Posterior cingulate gyrus (tissue), 11 donors: ENCODE measurements at places on chromosomes 2 and 18.

DNA sequence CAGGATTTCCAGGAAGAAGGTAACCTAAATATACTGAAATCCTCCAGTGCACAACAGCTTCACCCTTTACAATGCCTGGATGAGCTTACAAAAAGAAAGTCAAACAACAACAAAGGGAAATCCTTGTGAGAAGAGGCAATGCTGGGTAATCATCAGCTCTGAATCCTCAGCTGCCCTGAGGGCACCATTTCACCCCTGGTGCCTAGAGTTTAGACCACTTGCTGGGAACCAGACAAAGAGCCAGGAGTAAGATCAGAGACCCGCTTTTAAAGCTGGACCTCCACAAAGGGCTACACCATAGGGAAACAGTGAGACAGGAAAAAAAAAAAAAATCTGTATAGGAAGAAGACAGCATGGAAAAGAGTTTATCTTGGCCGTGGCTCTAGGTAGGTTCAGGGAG, 97.0 kb downstream of the FOXI3 start:
- DNase-seq = no peak

DNA sequence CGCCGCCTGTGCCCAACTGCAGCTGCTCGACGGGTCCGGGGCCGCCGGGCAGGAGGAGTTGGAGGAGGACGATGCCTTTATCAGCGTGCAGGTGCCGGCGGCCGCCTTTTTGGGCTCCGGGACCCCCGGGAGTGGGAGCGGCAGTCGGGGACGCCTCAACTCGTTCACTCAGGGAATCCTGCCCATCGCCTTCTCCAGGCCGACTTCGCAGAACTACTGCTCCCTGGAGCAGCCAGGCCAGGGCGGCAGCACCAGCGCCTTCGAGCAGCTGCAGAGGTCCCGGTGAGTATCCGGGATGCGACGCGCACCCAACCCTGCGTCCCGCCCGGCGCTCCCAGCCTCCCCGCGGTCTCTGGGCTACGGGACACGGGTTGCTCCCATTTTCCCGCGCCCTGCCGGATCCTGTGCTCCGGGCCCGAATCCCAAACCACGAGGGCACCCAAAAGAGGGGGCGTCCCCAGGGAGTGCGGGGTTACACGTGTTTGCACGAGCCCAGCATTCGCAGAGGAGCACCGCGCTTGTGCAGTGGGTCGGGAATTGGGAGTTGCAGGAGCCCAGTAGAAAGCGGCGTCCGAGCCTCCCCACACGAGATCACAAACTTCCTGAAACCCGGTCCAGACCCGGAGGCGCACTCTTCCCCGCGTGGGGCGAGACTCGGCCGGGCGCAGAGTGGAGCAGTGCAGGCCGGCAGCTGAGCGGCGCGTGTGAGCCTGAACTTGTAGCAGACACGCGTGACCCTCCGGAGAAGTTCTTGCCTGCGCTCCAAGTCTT, 1.2 kb downstream of the CABLES1 start:
- DNase-seq = peak; percentile 85

DNA sequence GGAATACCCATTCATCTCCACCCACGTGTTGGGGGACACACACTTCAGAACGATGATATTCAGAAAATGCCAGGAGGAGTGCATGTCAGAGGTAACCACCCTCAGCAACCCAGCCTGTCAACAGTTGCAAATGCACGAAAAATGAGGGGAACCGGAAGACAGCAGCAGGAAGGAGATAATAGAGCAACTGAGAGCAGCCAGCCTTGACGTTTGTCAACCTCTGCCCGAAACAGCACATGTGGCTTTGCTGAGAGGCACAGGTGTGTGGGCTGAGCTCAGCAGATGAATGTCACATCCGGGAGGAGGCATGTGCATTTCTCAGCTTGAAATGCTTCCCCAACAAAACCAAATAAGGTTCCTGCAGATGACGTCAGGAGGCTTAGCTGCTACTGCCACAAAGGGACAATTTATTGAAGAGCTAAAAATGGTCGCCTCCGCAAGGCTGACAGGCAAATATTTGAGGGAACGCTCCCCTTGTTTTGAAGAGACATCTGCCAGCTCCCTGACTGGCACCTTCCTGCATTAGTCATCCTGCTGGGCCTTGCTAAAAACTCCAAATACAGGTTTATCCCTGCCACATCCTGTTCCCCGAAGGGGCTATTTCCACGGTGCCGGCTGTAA, 419.0 kb downstream of the NBAS start:
- DNase-seq = no peak

GRCh38 chr2:241129086-241129871, 20.0 kb downstream of the PASK start:
- DNase-seq = no peak

DNA sequence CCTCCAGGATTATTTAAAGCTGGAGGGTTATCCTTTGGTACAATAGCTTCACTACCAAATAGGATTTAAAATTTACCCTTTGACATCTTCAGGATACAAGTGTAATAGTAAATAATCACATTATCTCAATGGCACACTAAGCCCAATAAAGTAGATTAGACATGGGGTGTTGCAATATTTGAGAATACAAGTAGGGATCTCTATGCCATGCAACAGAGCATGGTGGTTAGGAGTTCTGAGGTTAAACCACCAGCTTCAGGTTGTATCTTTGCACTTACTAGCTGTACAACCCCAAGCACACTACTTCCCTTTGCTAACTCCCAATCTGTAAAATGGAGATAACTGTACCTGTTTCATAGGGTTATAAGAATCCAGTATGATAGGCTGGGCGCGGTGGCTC, 6.2 kb downstream of the MBD2 start:
- no peak for DNase-seq

GRCh38 chr2:48412443-48413250, 117.3 kb upstream of the STON1 start:
- no peak for DNase-seq

DNA sequence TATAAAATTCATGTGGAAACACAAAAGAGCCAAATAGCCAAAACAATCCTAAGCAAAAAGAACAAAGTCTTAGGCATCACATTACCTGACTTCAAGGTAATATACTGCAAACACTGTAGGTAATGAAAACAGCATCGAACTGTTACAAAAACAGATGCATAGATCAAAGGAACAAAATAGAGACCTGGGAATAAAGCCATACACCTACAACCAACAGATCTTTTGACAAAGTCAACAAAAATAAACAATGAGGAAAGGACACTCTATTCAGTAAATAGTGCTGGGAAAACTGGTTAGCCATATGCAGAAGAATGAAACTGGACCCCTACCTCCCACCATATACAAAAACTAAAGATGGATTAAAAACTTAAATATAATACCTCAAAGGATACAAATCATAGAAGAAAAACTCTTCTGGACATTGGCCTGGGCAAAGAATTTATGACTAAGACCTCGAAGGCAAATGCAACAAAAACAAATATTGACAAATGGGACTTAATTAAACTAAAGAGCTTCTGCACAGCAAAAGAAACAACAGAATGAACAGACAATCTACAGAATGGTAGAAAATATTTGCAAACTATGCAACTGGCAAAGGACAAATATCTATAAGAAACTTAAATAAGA, 218.0 kb downstream of the PHLPP1 start:
- no peak for DNase-seq

- no peak for DNase-seq
These were observed 3.9 kb upstream of the TNS1 start for GRCh38 chr2:218006741-218007140.

- no peak for DNase-seq
These were observed 401.6 kb downstream of the GPD2 start for GRCh38 chr2:156837635-156838370.

GRCh38 chr2:71664161-71664560, 210.8 kb downstream of the DYSF start:
- DNase-seq = no peak

GRCh38 chr18:40258311-40258710, 1696.7 kb upstream of the PIK3C3 start:
- DNase-seq = no peak

DNA sequence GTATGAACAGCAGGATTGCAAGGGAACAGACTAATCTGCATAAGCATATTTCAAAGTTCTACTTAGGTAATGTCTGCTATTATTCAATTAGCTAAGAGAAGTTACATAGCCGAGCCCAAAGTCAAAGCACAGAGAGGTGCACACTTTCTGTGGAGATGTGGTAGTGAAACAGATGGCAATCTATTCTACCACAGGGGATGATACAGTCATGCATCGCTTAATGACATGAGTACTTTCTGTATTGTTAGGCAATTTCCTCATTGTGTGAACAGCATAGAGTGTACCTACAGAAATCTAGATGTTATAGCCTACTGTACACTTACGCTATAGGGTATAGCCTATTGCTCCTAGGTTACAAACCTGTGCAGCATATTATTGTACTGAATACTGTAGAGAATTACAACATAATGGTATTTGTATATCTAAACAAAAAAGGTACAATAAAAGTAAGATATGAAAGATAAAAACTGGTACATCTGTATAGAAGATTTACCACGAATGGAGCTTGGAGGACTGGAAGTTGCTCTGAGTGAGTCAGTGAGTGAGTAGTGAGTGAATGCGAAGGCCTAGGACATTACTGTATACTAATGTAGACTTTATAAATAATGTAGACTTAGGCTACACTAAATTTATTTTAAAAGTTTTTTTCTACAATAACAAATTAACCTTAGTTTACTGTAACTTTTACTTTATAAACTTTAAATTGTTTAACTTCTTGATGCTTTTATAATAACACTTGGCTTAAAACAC, 197.6 kb downstream of the MBD5 start:
- no peak for DNase-seq

DNA sequence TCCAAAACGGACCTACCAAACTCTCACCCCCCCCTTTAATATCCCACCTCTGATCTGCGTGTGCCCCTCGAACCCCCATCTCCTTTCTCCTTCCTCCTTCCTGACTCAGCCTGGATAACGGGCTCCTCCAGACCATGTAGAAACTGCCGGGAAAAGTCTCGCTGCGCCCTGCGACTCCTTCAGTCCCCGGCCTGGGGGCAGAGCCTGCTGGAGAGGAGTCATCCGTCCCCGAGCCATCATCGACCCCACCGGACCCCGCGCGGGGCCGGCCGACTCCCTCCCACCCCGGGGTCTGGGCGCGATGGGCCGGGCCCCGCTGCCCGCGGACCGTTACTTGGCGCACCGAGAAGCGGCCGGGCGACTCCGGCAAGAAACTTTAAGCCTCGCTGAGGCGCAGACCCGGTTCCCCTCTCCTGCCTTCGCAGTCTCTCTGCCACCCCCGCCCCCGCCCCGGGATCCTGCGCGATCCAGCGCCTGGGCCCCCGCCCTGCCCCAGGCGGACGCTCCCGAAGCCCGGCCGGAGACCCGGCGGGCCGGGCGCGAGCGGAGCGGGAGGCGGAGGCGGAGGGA, 3.4 kb downstream of the ZEB2 start:
- DNase-seq = no peak

DNA sequence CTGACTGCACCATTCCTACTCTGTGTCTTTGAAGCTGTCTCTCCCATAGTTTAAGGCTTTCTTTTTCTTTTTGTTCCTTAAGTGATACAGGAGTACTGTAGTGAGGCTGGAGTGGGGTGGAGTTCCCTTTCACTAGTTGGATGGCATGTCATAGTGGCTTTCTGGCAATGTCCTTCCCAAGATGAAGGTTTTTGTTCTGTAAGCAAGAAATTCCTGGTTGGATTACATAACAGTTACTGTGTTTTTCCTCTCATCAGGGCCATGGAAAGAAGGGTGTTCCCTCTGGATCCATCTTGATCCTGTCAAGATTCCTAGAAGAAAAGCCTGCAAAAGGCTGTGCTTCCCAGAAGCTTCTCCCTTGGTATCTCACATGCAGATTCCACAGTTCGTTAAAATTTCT, 84.2 kb downstream of the ACKR3 start:
- DNase-seq = no peak

GRCh38 chr2:174121175-174121574, 127.2 kb downstream of the OLA1 start:
- DNase-seq = no peak
